ENCODE measurements at places on chromosomes 4 and X.

GRCh38 chrX:24646006-24646405, 1.1 kb downstream of the PCYT1B start:
- DNase-seq = no peak

- DNase-seq = no peak
These were observed 32.0 kb upstream of the MGST2 start for GRCh38 chr4:139633661-139634060.

DNA sequence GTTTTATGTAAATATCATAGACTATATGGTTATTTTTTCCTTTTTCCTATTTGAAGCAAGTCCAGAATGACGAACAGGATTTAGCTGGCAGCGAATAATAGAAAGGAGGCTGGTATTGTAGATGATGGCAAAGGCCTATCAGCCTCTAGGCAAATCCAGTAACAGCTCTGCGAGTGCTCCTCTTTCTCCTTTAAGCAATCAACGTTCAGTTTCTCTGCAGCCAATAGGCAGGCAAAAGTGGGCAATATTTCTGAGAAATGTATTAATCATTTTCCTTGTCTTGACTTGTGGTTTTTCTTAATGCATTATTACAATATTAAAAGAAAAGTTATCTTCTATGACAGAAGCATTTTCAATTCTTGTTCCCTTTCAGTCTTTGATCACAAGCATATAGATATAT, 183.3 kb downstream of the SH3KBP1 start:
- no peak for DNase-seq

GRCh38 chr4:36549992-36550391, 268.6 kb downstream of the DTHD1 start:
- no peak for DNase-seq

GRCh38 chr4:87848622-87849351, 16.0 kb downstream of the MEPE start:
- DNase-seq = peak; percentile 42

All from stimulated activated naive CD4-positive, alpha-beta T cell (primary cell).